ENCODE measurements at places on chromosomes 3 and 15.
A peak's percentile ranks its signal among the peaks of the same experiment; 100 is the strongest.

GRCh38 chr3:195693428-195694216 is 27.2 kb upstream of the MUC20 start:
- peak; percentile 20 for DNase-seq

DNA sequence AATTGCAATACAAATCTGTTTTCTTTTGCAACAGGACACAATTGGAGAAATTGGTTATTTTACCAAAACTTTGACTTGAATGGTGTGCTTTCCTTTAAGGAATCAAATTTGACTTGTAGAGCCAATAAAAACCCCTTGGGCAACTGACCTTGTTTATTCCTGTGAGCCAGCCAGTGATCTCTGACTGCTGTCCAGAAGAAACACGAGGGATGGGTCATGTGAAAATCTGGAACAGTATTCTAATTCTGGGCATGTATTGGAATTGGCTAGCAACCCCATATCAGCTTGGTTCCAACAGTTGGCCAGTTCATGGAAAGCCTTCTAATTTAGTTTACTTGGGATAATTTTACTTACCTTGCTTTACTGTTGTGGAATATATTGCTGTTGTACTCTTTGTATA is 19.1 kb upstream of the HHATL start:
- DNase-seq, result no peak

GRCh38 chr15:31605467-31605931 is 278.9 kb downstream of the KLF13 start:
- no peak for DNase-seq

DNA sequence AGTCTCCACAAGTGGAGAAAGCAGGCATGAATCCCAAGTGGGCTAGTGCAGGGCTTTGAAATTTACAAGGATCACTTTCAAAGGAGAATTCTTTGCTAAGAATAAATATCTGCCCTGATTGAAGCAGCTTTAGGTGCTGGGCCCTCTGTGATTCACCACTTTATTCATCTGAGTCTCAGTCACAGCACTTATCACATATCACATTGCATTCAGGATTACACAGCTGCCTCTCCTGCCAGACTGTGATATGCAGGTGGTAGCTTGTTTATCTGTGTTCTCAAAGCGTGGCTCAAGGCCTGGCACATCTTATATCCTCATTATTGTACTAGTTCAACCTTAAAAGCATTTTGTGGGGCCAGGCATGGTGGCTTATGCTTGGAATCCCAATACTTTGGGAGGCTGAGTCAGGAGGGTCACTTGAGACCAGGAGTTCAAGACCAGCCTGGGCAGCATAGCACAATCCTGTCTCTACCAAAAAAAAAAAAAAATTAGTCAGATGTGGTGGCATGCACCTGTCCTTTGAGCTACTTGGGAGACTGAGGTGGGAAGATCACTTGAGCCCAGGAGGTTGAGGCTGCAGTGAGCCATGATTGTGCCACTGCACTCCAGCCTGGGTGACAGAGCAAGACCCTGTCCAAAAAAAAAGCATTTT is 156.9 kb upstream of the EIF1B start:
- no peak for DNase-seq

- DNase-seq, result no peak
Observed at GRCh38 chr3:85781806-85782205, 823.0 kb downstream of the CADM2 start.

DNA sequence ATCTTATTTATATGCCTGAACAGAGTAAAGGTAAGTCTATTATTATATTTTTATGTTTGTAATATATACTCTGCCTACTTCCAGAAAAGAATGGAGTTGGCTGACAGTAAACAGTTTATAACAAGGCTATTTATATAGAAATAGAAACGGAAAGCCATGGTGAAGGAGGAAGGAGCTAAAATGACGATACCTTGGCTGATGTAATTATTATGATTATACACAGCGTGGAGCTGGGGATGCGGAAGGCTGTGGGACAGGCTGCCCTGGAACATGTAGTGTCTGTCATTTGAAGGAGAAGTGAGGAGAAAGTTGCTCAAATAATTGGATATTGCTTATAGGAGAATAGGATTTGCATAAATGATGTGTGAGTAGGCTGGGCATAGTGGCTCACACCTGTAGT is 37.8 kb downstream of the CEMIP start:
- no peak for DNase-seq

All from GM20000 (cell line).